Stimulated activated CD8-positive, alpha-beta memory T cell treated with anti-CD3 and anti-CD28 coated beads, Interleukin-12 subunit alpha, Interleukin-12 subunit beta, amount 100 ng/mL, for 1 hour (primary cell): ENCODE measurements at places on chromosomes 13 and 19.

- no peak for DNase-seq
Observed at GRCh38 chr13:93624311-93624777, 397.7 kb downstream of the GPC6 start.

- no peak for DNase-seq
Observed at GRCh38 chr19:55360902-55361301, 2.2 kb downstream of the GARIN5B start.

GRCh38 chr13:34294483-34295129 is 476.7 kb downstream of the RFC3 start:
- DNase-seq = no peak

DNA sequence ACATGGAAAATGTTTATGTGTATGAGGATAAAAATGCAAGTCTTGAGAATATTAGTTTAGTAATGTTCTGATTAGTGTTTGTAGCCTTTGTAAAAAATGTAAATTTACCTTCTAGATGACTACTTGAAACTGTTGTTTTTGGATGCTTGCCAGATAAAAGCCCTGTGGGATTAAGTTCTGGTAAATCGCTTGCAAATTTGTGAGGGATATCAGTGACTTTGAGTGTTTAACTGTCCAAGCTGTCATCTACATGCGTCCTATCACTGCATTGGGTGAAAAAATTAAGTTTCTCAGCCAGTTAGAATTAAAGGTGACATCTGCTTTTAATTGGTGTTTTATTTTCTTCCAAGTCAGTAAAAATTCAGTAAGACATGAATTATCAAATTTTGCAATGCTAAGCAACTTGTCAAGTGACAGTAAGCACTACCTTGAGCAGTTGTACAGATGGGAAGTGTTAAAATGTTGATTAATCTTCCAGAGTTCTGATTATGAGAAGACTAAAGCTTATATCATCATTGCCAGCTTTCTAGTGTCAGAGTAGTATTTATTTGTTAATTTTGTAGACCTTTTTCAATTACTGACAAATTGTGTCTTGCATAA is 88.0 kb downstream of the PCCA start:
- no peak for DNase-seq

DNA sequence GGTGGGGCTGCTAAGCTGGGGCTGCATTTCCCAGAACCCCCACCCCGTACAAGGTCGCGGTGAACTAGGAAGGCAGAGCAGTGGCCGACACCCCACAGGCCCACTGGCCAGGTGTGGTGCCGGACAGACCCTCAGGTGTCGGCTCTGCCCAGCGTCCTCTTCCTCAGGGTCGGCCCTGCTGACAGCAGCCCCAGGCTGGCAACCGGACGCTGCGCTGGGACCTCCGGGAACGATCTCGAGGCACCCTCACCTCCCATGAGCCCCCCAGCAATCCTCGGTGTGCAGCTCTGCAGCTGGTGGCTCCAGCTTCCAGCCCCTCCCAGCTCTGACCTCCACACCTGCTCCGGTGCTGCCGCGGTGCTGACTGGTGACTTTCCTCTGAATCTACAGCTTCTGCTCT is 142.9 kb upstream of the SPACA7 start:
- no peak for DNase-seq

DNA sequence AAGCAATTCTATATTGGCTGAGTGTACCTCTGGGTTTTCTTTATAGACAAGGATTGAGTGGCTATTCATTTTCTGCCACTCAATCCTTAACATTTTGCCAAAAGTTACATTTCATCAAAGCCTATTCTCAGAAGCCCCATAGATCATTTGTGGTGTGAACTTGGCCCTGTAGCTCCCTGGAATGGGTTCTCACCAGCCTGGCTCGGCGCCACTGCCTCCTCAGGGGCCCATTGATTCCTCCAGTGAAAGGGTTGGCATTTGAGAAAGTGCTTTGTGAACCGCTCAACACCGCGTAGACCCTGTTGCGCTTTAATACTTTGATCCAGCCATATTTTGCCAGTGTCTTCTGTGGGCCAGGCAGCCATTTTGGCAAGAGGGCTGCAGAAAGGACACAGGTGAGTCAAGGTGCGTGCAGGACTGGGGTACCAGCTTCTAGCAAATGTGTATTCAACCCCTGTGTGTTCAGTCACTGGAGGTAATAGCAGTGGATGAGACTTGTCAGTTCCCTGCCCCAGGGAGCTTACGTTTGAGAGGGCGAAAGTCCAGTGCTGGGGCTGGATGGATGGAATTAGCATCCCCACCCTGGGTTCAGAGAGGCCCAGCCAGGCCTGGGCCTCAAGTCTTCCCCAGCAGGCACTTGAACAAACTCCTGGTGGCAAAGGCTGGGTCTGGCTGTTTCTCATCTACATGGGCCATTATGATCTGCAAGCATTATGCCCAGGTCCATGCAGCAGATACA is 3.8 kb downstream of the RAB8A start:
- no peak for DNase-seq

DNA sequence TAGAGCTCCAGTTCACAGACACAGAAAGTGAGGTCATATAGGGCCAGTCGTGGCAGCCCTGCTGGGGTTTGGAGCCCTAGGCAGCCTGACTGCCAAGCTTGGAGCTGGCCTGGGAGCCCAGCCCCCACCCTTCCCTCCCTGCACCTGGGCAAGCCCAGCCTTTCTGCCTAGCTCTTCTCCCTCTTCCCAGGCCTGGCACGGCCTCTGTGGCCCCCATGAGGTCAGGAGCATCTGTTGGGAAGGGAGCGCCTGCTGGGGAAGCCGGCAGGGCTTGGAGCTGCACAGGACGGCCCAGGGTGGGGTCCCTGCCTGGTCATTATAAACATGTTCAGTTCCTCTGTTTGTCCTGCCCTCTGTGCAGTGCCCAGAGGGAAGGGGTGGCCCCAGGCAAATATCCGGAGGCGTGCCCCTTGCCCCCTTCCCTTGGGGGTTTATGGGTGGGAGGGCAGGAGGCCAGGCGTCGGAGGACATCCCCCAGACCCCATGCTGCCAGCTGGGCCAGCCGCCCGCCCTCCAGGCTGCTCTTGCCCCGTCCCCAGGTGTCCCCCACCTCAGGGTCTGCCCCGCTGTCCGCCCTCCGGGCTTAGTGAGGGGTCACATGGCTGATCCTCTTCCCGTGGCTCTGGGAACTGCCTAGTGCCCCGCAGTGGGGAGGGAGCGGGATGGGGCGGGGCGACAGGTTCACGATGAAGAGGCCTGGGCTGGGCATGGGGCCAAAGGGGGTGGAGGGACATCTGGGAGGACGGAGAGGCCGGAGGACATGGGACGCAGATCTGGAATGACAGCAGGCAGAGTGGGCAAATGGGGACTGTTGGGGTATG is 30.0 kb upstream of the NCCRP1 start:
- no peak for DNase-seq

DNA sequence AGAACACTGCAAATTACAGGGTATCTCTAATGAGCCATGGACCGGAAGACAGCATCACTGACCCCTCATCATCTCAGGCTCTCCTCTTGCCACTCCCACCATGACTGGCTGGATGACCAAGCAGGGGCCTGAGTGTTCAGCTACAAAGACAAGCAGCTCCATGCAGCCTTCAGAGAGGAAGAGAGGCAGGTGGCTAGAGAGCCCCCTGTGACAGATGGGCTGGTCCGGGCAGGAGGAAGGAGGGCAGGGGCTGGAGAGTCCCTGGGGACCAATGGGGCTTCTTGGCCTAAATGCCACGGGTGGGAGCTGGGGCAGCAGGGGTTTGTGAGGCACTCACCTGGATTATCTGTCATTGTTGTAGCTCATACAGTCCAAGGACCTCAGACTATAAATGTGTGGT is 12.8 kb upstream of the RASA3 start:
- no peak for DNase-seq

GRCh38 chr13:98940325-98941001 is 37.4 kb downstream of the DOCK9 start:
- DNase-seq = no peak

DNA sequence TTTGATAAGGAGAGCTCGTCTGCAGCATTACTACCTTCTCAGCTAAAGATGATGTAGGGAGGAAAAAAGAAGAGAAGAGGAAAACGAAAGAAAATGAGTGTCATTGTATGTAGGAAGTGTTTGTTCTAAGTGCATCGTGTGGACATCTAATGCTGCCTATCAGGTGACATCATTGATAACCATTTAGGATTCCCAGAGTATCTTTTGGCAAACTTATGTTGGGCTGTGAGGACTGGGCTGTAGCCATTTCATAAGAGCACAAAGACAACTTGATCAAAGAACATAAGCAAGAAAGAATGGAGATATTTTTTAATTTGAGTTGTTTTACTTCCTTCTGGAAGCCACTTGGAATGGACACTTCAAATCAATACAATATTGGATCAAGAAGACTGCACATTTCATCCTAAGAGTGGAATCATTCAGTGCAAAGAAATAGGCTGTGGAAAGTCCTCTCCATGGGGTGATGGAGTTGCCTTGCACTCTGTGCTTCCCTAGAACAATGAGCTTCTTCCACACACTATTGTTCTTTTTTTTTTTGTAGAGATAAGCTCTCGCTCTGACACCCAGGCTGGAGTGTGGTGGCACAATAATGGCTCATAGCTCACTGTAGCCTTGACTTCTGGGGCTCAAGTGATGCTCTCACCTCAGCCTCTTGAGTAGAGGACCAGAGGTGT is 52.4 kb upstream of the UBL3 start:
- DNase-seq = no peak

- no peak for DNase-seq
Observed at GRCh38 chr13:57582032-57582431, 49.5 kb upstream of the PCDH17 start.

GRCh38 chr19:13228561-13228960 is 78.3 kb downstream of the IER2 start:
- no peak for DNase-seq

DNA sequence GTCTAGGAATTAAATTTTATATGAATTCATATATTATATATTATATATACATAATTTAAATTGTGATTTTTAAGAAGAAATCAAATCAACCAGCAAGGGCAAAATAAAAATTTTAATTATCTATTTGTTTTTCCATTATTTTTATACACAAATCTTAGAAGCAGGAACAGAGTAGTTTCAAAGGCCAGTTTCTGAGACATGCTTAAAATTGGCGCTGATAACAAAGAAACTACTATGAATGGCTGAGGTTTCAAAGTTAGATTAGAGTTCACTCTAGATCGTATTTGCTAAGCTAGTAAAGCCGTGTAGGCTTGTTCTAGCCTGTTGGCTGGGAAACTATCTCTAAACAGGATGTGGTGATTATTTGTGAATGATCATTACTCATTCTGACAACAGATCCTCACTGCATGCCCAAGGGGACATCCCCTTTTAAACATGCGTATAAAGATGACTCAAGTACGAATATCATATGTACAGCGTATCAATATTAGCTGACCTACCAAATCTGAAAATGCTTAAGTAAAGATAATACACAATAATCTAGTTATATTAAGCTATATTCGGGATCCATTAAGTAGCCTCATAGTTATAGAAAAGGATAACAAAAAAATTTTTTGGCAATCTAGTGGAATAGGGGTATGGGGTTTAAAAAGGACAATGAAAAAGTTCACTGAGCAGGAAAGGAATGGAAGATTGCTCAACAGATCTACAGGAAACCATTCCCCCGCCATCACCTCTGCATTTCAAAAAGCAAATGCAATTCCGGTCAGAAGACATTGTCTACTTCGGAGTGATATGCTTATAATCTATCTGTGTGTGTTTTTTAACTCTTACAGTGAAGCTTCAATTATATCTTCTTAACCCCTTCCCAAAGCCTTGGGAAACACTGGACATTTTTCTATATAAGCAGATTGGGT is 150.1 kb downstream of the SHISA2 start:
- DNase-seq = peak; percentile 6

DNA sequence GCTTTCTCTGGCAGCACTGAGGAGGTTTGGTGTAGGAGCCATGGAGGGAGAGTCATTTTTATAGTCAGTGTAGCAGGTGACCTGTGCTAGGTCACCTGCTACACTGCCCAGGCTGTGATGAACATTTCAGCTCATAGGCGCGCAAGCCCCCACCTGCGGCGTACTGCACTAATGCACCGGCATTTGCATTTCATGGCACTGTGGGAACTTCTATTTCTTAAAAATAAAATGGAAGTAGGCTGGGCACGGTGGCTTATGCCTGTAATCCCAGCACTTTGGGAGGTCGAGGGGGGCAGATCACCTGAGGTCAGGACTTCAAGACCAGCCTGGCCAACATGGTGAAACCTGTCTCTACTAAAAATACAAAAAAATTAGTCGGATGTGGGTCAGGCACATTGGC is 101.0 kb downstream of the SLC7A1 start:
- DNase-seq = no peak

GRCh38 chr13:99199541-99200431 is 868 bp upstream of the UBAC2 start:
- DNase-seq = no peak

- no peak for DNase-seq
Observed at GRCh38 chr13:113747291-113747833, 11.7 kb upstream of the TMEM255B start.

- DNase-seq = no peak
Observed at GRCh38 chr19:1028062-1028926, 1.9 kb downstream of the CNN2 start.

GRCh38 chr19:30345686-30346085 is 26.5 kb upstream of the ZNF536 start:
- DNase-seq = no peak

DNA sequence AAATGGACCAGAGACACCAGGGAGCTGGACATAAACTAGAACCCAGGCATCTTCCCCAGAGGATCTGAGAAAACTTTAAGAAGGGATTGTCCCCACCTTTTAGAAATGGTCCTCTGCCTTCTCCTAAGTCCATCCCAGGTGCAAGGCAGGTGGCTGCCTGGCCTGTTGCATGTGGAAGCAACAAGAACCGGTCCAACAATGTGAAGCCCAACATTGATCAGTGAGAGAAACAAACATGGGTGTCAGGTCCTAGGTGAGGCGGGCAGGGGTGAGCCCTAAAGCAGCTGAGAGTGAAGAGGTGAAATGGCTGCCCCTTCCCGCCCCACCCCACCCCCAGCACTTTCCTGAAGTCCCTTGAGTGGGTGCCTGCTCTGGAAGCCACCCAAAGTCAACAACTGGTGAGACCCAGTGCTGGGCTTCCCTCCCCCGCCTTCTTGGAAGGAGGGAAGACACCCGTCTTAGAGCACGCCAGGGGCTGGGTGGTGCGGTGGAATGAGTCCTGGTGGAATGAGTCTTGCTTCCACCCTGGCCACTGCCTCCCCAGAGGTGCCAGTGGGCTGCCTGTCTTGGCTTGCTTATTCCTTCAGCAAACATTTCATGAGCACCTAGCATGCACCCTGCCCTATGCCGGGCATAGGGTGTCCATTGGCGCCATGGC is 1.7 kb downstream of the AP1M1 start:
- DNase-seq = no peak

- peak; percentile 69 for DNase-seq
Observed at GRCh38 chr19:8307965-8308866, at the start of gene CD320. Gene CD320 (minus strand): TSS chr19:8308358. CDS start chr19:8308290, 68 bp downstream.

- no peak for DNase-seq
Observed at GRCh38 chr13:111856571-111856970, 210.4 kb upstream of the SOX1 start.

GRCh38 chr13:29384466-29384865 is 211.0 kb downstream of the SLC7A1 start:
- no peak for DNase-seq

DNA sequence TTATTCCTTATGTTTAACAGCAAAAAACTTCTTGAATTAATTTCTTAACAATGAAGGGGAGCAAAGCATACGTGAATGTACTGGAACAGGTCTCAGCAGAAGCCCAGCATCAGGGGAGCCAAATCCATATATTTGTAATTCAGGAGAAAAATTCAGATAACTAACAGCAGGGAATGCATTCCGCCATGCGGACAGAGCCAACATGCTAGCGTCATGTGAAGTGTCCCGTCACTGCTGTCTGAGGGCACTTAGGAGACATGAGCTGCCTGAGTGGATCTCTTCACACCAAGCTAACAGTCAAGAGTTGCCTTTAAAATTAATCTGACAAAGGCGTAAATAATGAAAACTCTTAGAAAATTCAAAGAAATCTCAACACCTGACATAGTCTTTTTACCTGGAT is 6.4 kb downstream of the AMER2 start:
- no peak for DNase-seq
